ENCODE measurements at places on chromosomes 13 and 19.

DNA sequence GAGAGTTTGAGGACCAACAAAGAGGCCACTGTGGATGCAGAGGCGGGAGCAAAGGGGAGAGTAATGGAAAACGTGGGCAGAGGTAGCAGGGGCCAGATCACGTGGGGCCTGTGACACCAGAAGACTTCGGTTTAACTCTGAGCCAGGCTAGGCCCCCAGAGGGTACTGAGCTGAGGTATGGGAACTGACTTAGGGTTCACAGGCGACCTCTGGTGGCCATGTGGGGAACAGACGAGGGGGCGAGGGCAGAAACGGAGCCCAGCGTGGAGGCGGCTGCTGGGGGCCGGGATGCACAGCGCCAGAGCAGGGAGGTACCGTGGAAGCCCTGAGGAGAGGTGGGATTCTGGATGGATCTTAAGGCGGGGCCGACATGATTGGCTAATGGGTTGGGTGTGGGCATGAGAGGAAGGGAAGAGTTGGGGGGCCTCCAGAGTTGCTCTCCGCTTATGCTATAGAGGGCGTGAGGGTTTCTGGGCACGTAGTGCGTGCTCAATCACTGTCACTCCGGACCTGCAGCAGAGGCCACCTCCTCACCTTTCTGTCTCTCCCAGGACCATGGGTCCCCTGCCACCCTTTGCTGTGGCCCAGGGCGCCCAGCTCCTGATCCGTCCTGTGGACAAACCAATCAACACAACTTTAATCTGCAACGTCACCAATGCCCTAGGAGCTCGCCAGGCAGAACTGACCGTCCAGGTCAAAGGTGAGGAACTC, 13.7 kb downstream of the PVR start:
- no peak for DNase-seq

GRCh38 chr13:26326562-26326961, 72.6 kb downstream of the CDK8 start:
- DNase-seq, result no peak

- DNase-seq, result no peak
These were observed 139.3 kb downstream of the PCDH9 start for GRCh38 chr13:67090856-67091255.

GRCh38 chr13:48801255-48801654, 147.5 kb downstream of the CYSLTR2 start:
- no peak for DNase-seq

- DNase-seq, result no peak
These were observed 1154.6 kb downstream of the OLFM4 start for GRCh38 chr13:54183166-54183565.

DNA sequence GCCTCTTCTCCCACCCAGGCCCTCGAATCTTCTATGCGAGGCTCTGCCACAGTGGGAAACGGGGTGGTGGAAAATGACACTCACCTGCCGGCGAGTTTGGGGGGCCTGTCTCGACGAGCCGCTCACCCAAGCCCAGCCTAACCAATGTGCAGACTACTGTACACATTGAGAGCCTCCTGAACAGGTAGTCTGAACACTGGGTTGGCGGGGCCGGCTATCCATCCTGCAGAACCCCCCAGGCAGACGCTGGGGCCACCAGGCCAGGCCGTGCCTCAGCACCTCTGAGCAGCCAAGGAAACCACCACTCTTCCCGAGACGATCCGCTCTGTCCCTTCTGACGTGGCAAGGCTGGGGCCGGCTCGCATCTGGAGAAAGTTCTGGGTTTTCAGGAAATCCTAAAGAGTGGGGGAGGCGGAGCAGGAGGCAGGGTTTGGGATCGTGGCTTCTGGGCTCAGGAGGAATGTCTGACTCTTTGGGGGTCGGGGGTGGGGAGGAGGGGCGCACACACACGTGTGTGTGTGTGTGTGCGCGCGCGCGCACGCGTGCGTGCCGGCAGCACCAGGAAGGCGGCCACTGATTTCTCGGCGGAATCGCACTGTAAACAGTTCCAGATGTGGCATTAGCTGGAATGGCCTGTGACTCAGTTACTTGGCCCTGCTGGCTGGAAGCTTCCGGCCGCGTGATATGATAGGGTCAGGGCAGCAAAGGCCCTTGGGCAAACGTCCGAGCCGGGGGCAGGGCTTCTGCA, 18.5 kb downstream of the TMED1 start:
- DNase-seq, result no peak

DNA sequence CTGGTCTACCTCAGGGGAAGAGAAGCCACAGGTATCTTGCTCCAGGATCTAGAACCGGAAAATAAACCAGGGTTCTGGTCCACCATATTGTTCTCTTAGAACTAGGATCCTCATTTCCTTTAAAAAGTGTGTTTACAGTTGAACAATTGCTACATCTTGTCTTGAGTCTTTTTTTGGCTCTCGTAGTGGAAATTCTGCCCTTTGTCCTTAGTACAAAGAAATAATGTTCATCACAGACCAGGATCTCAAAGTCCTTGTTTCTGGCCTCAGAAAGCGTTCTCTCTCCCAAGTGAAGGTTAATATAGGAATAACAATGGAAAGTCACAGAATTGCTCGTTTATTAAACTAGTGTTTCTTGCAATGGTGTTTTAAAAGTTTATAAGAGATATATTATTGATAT, 20.8 kb downstream of the KLF2 start:
- DNase-seq, result no peak

DNA sequence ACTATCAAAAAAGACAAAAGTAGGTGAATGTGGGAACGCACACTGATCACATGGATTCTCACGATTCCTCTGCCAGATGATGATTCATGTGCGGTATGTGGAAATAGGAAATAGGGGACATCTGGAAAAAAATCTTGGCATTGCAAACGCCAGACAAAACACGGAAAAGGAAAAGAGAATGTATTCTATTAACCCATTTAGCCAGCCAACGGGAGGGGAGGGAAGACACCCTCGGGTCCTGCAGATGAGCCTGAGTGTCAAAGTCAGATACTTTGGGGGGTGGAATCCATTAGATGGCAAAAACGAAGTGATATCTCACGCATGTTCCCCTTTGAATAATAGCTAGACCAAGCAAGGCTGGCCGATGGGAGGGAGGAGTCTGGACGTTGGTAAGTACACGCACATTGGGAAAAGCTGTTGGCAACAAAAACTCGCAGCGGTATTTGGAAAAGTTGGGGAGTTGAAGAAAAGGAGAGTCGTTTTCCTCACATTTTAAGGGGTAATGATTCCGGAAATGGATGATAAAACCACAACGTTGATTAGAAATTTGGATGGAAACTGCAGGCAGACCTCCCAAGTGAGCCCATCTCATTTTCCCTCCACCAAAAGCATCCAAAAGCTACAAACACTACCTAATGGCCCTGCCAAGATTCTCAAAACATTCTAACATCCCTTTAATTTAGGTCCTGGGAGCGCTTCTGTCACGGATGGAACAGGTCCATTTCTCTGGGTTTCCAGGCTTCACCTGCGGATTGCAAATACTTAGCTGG, 73.6 kb downstream of the COL4A1 start:
- DNase-seq, result no peak

DNA sequence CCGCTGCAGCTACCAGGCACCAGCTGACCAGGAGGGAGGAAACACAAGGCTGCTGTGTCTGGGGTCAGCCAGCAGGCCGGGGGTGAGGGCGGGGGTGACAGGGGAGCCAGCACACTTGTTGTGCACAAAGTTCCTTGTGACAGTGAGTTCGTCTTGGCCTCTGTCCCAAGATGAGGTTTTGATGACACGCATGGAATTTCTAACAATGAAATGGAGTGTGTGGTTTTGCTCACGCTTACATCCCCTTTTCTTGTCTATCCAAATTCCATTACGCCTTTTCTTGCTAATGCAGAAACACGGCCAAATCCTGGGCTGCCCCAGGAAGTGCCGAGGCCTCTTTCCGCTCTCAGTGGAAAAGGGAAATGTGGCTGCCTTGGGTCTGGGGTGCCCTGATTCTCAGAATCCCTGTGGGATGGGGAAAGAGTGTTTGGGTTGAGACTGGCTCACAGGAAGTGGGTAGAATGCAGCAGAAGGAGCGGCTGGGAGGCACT, 73.8 kb downstream of the GADD45B start:
- DNase-seq, result peak; percentile 95

DNA sequence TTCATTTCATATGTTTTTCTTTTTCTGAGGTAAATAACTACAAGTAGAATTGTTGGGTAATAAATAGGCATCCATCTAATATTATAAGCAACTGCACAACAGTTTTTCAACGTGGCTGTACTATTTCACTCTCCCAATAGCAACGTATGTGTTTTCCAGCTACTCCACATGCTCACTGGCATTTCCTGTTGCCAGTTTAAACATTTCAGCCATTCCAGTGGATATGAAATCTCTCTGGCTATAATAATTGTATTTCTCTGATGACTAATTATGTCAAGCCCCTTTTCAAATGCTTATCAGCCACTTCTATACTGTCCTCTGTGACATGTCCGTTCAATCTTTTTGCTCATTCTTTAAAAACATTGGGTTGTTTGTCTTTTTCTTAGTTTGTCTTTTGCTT, 26.8 kb upstream of the ALOX5AP start:
- DNase-seq, result no peak

GRCh38 chr13:99355267-99356011, 48.2 kb upstream of the GPR183 start:
- DNase-seq, result no peak

- no peak for DNase-seq
These were observed 8.5 kb upstream of the SHISA2 start for GRCh38 chr13:26060357-26060756.

DNA sequence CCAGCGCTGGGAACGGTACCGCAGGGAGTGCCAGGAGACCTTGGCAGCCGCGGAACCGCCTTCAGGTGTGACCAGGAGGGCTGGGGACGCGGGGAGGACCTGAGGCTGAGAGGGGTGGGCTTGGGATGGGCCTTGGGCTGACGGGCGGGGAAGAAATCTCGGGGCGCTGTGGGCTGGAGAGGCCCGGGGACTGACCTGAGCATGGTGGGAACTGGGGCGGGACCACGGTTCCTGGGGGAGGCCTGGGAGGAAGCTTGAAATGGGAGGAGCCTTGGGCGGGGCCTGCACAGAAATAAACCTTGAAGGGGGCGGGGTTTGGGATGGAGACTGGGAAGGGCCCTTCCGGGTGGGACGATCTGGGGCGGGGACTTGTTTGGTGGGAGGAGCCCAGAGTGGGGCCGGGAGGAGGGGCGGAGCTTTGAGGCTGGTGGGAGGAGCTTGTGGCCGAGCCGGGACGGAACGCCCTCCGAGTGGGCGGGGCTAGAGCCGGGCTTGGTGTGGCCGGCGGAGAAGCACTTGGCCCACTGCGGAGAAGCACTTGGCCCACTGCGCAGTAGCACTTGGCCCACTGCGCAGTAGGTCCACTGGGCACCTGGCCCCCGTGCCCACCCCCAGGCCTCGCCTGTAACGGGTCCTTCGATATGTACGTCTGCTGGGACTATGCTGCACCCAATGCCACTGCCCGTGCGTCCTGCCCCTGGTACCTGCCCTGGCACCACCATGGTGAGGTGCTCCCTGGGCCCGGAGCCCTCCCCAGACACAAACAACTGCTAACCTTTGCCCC, 2.8 kb downstream of the GIPR start:
- no peak for DNase-seq

- no peak for DNase-seq
These were observed 11.8 kb upstream of the TLE5 start for GRCh38 chr19:3073931-3074595.

- DNase-seq, result peak; percentile 64
These were observed 8.4 kb downstream of the RGL3 start for GRCh38 chr19:11410682-11411081.

DNA sequence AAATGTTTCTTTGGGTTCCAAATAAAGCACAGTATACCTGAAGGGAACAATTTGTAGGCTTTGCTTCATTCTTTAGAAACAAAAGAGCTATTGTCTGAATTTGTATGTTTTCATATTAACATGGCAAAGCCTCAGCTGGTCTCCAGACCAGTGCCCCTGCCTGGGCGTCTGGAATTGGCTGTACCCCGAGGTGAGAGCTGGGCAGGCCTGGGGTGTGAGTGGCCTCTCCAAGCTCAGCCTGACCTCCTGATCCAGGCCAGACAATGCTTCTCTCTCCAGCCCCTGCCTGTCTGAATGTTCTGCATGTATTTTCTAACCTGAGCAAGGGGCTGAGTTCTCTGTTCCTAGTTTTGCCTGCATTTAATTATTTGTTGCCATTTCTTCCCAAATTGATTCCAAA, 66.3 kb upstream of the MCF2L start:
- DNase-seq, result no peak

DNA sequence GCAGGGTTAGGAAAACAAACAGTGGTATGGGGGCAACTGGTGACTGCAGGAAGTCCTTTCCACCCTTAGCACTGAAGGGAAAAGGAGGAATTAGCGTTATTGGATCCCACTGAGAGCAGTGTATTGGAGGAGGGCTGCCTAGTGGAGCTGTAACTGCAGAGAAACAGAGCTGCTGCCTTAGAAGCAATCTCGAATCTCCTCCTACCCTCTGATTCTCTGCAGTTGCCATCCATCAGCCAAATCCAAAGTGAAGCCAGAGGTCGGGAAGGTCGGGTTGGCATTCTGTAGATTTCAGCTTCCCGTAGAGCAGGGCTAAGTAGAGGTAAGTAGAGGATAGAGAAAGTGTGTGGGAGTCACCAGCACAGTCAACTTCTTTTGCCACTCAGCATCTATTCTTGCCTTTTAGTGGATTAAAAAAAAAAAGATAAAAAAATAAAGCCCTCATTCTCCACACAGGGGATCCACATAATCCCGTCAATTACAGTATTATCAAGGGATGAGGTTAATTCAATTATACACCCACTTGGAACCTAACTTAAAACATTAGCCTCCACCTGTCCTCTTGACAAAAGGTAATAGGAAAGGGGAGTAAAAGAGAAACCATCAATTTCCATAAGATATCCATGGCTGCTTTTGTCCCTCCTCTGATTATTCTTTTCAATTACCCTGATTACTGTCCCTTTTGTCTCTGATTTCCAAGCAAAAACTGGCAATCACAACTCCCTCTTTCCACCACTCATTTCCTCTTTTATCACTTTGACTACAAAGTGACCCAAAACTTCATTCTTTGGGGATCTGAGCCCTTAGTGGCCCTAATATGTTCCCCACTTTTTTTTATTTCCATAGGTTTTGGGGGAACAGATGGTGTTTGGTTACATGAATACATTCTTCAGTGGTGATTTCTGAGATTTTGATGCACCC, 234.7 kb downstream of the RBM26 start:
- no peak for DNase-seq

DNA sequence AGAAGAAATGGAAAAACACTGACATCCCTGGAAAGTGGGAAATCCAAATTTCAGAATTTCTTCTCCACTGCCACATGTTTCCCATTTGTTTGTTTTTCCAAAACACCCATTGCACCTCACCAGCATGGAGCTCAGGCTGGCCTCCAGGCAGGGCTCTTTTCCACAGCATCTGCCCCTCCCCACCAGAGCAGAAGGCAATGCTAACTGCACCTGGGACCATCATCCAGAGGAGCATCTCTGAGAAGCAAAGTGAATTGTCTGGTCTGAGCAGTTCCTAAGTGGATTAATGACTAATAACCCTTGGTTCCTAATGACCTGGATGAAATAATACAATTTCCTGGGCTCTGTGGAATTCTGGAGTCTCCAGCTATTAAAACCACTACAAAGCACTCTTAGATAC, 8.8 kb upstream of the CYSLTR2 start:
- no peak for DNase-seq

- DNase-seq, result no peak
These were observed 180.1 kb downstream of the POSTN start for GRCh38 chr13:37418490-37418889.

- DNase-seq, result no peak
These were observed 1490.0 kb upstream of the MIR17HG start for GRCh38 chr13:89857502-89857901.
